Effector memory CD8-positive, alpha-beta T cell (primary cell): ENCODE measurements at places on chromosomes 3 and 15.

DNA sequence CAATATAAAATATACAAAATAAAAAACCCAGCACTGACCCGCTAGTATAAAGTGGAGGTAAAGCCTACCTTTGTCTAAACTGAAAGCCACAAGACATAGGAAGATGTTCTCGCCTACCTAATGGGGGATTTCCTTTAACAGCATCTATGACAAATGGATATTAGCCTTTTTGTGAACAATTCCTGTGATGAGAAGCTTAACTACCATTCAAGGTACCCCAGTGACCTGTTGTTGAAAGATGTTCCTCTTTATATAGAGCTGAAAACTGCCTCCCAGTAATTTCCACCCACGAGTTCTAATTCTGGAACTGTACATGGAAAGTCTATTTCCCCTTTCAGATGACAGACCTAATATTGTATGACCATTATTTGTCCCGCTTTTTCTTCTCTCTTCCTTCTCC, 109.8 kb upstream of the RASGRP1 start:
- H3K27me3 ChIP-seq: no peaks in the 10 kb centered on the region
- no peak overlapping the region for H3K4me3 ChIP-seq
- H3K36me3 ChIP-seq: peaks cover 23% of the 10 kb centered on the region
- H3K4me1 ChIP-seq: peaks cover 54% of the 10 kb centered on the region

DNA sequence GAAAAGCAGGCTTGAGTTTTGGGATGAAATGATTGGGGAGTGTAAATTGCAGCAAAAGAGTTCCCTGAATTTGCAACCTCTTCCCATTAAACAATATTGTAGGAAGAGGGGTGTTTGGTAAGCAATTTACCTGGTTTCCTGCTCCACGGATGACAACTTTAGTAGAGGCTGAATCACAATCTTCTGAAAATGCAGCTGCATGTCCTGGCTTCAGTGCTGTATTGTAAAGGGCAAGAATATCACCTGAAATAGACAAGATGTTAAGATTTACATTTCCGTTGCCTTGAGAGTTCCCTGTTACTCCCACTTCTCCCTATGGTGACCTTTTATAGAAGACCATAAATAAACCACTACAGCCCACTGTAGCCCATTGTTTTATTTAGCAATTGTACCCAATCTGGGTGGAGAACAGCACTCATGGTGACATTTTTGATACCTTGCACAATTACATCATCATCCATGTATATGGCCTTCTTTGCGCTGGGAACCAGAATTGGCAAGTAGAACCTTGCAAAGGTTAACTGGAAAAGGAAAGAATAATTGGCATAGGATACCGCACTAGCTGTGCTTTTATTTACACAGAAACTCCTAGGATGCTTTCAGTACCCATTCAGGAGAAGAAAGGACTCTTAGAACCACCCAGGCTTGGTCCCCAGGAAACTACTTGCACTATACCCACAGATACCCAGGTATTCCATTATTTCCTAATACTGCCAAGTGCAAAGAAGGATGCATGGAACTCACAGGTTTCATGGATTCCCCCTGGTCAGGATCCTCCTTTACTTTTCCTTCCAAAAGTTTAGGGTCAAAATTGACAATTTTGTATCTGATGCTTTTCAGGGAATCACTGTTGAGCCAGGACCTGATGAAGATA, 9.6 kb downstream of the GLT8D1 start:
- peaks cover 62% of the 10 kb centered on the region for H3K36me3 ChIP-seq
- H3K27me3 ChIP-seq: no peaks in the 10 kb centered on the region
- no peak for DNase-seq

GRCh38 chr3:193174140-193174539, 66.9 kb upstream of the PLAAT1 start:
- peaks cover 3% of the 10 kb centered on the region for H3K27me3 ChIP-seq
- no peak overlapping the region for H3K4me3 ChIP-seq
- no peaks in the 10 kb centered on the region for H3K36me3 ChIP-seq
- H3K4me1 ChIP-seq: no peaks in the 10 kb centered on the region
- no peak overlapping the region for H3K27ac ChIP-seq

- no peaks in the 10 kb centered on the region for H3K4me1 ChIP-seq
- no peak overlapping the region for H3K4me3 ChIP-seq
- H3K27ac ChIP-seq: no peak overlapping the region
Observed at GRCh38 chr3:115830764-115831395, 207.6 kb downstream of the GAP43 start.

DNA sequence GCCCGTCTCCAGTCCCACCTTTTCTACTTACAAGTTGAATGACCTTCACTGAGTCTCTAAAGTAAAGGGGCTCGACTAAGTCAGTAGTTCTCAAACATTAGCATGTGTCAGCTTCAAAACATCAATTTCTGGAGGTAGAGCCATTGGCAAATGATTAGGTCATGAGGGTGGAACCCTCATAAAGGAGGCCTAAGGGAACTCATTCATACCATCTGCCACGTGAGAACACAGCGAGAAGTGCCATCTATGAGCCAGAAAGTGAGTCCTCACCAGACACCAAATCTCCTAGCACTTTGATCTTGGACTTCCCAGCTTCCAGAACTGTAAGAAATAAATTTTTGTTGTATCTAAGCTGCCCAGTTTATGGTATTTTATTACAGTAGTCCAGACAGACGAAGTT, 129.8 kb downstream of the MEX3B start:
- H3K36me3 ChIP-seq: no peaks in the 10 kb centered on the region
- H3K27ac ChIP-seq: no peak overlapping the region
- H3K4me3 ChIP-seq: no peak overlapping the region
- no peaks in the 10 kb centered on the region for H3K4me1 ChIP-seq

GRCh38 chr15:91855684-91856489, 2.4 kb downstream of the SLCO3A1 start:
- peaks cover 56% of the 10 kb centered on the region for H3K4me1 ChIP-seq
- no peaks in the 10 kb centered on the region for H3K27me3 ChIP-seq
- peak overlapping the region; percentile 71 for H3K4me3 ChIP-seq
- DNase-seq: no peak
- H3K36me3 ChIP-seq: peaks cover 19% of the 10 kb centered on the region
- peak overlapping the region; percentile 91 for H3K27ac ChIP-seq

GRCh38 chr3:19110335-19110895, 37.9 kb upstream of the KCNH8 start:
- no peaks in the 10 kb centered on the region for H3K36me3 ChIP-seq
- no peak overlapping the region for H3K27ac ChIP-seq
- no peak overlapping the region for H3K4me3 ChIP-seq
- no peak for DNase-seq

GRCh38 chr15:85006655-85007054, 25.0 kb downstream of the PDE8A start:
- no peaks in the 10 kb centered on the region for H3K27me3 ChIP-seq
- no peak for DNase-seq
- H3K36me3 ChIP-seq: peaks cover 4% of the 10 kb centered on the region
- H3K4me3 ChIP-seq: no peak overlapping the region
- H3K4me1 ChIP-seq: peaks cover 15% of the 10 kb centered on the region

DNA sequence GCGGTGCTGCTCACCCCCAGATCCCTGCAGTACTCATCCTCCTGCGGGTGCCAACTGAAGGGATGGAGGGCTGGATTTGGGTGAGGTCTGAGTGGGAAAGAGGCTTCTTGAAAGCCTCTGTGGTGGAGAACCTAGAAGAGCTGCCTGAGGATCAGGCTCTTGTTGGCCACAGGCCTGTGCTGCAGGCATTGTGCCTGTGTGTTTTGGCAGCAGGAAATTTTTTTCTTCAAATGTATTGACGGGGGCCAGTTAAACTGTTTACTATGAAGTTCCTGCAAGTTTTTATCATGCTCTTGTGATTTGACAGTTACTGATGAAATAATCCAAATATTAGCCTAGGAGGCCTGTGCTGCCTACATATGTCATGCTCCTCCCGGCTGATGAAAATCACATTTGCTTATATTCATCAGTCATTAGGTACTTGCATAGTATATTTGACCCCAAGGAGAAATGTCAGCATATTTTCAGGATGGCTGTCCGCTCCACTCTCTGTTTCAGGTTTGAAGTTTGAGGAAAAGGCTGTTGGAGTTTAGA, 103.1 kb downstream of the THSD4 start:
- no peaks in the 10 kb centered on the region for H3K36me3 ChIP-seq
- peaks cover 17% of the 10 kb centered on the region for H3K27me3 ChIP-seq
- H3K27ac ChIP-seq: no peak overlapping the region
- DNase-seq: no peak

DNA sequence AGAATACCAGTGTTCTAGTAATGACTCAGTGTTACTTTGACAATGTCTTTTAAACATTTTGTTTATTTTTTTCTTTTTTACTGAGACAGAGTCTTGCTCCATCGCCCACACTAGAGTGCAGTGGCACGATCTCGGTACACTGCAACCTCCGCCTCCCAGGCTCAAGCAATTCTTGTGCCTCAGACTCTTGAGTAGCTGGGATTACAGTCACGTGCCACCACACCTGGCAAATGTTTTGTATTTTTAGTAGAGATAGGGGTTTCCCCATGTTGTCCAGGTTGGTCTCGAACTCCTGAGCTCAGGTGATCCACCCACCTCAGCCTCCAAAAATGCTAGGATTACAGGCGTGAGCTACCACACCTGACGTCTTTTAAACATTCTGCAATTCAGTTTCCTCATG, 15.7 kb downstream of the AQR start:
- no peak overlapping the region for H3K27ac ChIP-seq
- H3K36me3 ChIP-seq: peaks cover 63% of the 10 kb centered on the region
- H3K27me3 ChIP-seq: no peaks in the 10 kb centered on the region
- H3K4me1 ChIP-seq: no peaks in the 10 kb centered on the region
- DNase-seq: no peak

- no peak overlapping the region for H3K4me3 ChIP-seq
- no peak overlapping the region for H3K27ac ChIP-seq
- no peaks in the 10 kb centered on the region for H3K36me3 ChIP-seq
- peaks cover 63% of the 10 kb centered on the region for H3K27me3 ChIP-seq
Observed at GRCh38 chr3:170714562-170715535, 129.0 kb upstream of the SLC7A14 start.

DNA sequence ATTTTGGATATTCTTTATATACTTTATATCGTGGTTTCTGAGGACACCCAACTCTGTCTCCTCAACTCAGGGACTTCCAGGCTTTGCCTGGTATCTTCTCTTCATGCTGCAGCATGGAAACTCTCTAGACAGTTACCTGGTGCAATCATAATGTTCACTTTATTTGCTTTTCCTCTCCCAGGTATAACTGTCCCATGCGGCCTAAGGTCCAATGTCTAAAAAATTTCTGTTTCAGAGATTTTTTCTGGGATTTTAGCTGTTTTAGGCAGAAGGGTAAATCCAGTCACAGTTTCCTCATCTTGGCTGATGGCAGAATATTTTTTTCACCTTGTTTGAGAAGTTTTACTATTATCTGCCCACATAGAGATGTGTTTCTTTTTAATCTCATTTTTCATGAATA, 139.9 kb upstream of the KCNMB2 start:
- DNase-seq: no peak
- H3K4me3 ChIP-seq: no peak overlapping the region
- no peak overlapping the region for H3K27ac ChIP-seq
- H3K4me1 ChIP-seq: no peaks in the 10 kb centered on the region
- peaks cover 12% of the 10 kb centered on the region for H3K27me3 ChIP-seq
- no peaks in the 10 kb centered on the region for H3K36me3 ChIP-seq

DNA sequence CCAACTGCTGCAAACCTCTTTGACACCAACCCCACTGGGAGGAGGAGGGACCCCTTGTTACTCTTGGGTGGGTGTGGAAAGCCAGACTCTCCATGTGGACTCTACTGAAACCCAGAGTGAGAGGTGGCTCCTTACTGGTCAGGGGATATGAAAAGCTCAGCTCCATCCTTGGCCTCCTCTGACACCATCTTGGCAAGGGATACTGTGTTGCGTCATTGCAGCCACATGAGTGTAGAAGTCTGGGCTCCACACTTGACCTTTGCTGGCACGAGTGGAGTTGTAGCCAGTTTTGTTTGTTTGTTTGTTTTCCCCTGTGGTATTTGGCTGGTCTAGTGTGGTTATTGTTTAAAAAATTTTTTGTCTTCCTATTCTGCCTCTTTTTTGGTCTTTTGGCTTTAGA, 289.1 kb downstream of the GAP43 start:
- no peaks in the 10 kb centered on the region for H3K36me3 ChIP-seq
- no peak overlapping the region for H3K27ac ChIP-seq
- DNase-seq: no peak
- no peaks in the 10 kb centered on the region for H3K4me1 ChIP-seq

- H3K27me3 ChIP-seq: peaks cover 14% of the 10 kb centered on the region
- H3K4me3 ChIP-seq: no peak overlapping the region
- DNase-seq: no peak
- no peaks in the 10 kb centered on the region for H3K36me3 ChIP-seq
Observed at GRCh38 chr3:178295292-178295912, 240.8 kb upstream of the KCNMB2 start.
